ENCODE measurements at places on chromosomes 5 and 9.

DNA sequence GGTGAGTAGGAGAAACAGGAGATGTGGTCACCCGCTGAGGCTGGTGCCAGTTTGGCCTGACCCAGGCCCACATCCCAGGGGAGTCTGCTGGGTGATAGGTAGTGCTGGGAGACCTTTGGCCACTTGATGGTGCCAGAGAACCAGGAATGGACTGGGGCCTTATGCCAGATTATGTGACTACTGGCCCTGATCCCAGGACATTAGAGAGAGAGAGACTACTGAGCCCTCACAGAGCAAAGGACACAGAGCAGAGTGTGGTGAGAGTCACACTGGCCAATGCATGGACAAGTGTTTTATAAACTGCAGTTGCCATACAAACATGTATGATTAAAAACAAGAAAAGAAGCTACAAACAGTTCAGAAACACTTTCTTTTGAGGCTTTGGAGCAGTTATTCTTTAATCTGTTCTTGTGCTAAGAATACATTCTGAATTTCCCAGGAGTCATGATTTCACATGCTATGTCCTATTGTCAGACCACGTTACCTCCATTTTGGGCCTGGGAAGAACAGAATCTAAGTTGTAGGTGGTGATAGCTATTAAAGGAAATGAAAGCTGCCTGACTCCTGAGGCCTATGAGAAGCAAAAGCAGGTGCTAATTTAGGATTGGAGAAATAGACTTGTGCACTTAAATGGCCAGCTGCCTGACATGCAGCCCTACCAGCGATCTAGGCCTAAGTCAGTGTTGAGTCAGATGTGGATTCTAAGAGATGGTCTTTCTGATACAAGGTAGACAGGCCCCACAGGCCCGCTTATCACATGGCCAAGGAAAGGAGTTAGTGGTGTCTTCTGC lies 32.6 kb upstream of the TMOD1 start:
- DNase-seq: peak; percentile 49

DNA sequence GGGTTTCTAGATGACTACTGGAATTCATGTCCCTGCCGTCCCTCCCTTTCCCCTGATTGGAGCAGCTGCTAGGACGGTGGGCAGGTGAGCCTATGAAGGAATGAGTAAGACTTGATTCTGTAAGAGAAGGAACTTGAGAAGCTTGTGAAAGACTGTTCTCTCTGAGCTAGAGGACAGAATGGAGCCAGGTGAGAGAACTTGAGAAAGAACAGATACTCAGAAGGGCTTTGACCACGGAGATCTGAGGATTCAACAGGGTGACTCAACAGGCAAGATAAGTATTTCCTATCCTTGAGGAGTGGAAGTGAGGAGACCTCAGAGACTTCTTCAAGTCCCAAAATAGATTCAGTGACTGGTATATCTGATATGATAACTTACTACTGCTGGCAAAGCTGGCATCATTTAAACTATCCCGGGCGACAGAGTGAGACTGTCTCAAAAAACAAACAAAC lies 41.9 kb downstream of the HSDL2 start:
- no peak for DNase-seq

GRCh38 chr5:108093186-108093585 lies 288.7 kb downstream of the FBXL17 start:
- DNase-seq: peak; percentile 4

- no peak for DNase-seq
Measured at GRCh38 chr9:83030391-83031107, 32.4 kb downstream of the RASEF start.

DNA sequence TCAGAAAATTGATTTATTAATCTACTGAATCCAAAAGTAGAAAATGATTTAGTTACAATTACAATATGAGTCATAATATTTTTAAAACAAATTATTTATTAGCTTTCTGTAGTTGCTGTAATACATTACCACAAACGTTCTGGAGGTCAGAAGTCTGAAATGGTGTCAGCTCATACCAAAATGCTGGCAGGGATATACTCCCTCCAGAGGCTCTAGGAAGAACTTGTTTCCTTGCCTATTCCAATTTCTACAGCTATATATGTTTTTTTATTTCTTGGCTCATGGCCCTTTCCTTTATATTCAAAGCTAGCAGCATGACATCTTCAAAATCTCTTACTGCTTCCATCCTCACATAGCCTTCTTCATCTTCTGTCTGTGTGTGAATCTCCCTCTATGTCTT lies 667.9 kb upstream of the ITGA1 start:
- no peak for DNase-seq

DNA sequence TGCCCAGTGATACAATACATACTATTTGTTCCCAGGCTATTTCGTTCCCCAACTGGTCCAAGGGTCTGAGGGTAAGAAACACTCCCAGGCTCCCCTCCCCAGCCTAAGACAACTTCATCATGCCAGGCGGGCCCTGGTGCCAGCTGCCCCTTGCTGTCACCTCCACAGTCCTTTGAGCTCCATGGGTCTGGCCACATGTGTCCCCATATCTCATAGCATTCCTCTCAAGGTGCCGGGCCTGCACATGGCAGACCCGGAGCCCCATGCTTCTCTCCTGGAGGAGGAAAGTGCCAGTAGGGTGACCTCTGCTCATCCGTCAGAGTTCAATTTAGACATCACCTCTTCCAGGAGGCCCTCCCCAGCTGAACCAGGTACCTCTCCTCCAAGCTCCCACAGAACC lies 120.5 kb downstream of the C5orf15 start:
- DNase-seq: no peak

- no peak for DNase-seq
Measured at GRCh38 chr5:79023348-79023747, 38.2 kb upstream of the ARSB start.

GRCh38 chr9:104963076-104963475 lies 35.1 kb upstream of the ABCA1 start:
- DNase-seq: no peak

DNA sequence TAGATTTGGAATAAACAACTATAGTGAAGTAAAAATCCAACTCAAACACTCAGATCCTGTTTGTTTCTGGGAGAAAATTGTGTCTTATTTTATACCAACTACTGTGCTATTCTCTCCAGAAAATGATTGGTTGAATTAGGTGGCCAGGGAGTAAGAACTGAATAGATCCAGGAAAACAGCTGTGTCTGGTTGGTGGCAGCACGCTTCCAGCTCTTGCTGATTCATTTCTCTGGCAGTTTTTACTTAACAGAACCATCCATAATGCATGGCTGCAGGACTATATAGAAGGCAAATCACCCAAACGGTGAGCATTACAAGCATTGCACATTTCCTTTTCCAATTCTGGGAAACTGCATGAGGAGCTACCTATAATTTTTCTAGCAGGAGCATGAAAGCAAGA lies 29.5 kb downstream of the DMAC1 start:
- DNase-seq: no peak

GRCh38 chr5:41195228-41195627 lies 18.1 kb downstream of the C6 start:
- no peak for DNase-seq

GRCh38 chr9:96617439-96618185 lies 2.0 kb downstream of the CDC14B start:
- DNase-seq: no peak
